ENCODE measurements at places on chromosomes 2 and 18.

DNA sequence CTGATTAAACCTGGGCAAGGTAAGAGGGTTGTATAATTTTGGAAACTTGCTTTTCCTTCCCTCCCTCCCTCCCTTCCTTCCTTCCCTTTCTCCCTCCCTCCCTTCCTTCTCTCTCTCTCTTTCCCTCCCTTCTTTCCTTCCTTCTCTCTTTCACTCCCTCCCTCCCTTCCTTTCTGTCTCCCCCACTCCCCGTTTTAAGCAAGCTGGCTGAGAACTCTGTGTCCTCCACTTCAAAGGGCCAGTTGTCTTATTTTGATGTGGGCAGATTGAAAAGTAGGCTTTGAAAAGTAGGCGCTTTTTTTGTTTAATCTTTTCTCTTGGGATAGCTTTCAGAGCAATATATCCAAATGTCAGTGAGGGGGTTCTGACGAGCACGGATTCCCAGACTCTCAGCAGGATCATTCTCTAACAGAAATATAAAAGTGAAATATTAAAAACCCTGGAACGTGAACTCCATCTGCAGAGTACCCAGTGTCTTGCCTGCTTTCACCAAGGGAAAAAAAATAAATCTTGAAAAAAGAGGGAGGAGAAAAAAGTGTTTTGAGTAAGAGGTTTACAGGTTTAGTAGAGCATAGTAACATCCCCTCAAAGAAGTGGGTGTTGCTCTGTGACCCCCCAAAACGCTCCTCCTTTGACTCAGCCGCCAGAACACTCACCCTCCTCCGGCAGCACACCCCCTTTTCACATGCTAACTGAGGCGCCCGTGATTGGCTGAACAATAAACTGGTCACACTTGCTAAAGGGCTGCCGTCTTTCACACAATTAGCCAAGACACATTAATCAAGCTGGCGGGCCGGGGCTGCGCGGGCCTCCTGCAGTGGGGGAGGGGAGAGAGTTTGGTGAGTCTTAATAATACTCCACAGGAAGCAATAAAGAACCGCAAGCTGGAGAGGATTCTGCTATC is 52.2 kb downstream of the CDK15 start:
- no peak for DNase-seq

DNA sequence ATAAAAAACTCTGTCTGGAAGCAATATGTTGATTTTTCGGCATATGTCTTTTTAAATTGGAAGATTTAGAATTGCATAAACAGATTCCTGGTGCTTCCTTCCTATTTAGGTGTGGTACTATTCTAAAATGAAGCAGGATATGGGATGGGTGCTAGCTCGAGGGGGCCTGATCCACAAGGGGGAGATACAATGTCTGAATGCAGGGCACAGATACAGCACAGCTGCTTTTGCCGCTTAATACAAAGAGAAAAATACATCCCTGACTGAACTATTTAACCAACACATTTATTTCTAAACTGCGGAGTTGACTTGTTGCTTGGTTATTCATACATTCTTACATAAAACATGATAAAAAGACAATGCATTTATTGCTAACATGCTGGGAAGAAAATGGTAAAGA is 169.1 kb downstream of the TMEFF2 start:
- no peak for DNase-seq

DNA sequence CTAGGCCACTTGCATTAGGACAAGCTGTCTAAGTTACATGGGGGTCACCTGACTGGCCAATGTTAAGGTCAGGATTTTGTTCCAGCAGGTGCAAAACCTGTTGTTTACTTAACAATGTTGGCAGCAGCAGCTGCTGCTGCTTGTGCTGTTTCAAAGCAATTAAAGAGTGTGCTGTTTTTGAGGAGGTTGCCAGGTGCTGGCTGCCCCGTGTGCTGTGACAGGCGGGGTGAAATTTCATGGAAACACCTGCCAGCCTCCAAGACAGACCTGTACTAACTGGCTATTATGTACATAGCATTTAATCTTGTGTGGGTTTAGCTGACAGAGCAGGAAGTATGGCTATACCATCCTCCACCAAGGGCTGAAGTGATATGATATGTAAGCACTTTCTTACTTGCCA is 224.9 kb downstream of the ASXL3 start:
- no peak for DNase-seq

GRCh38 chr2:28322456-28322855 is 70.2 kb upstream of the FOSL2 start:
- no peak for DNase-seq

GRCh38 chr2:225558399-225559071 is 159.0 kb downstream of the NYAP2 start:
- no peak for DNase-seq

GRCh38 chr2:165905269-165905668 is 48.3 kb downstream of the TTC21B start:
- DNase-seq, result no peak

DNA sequence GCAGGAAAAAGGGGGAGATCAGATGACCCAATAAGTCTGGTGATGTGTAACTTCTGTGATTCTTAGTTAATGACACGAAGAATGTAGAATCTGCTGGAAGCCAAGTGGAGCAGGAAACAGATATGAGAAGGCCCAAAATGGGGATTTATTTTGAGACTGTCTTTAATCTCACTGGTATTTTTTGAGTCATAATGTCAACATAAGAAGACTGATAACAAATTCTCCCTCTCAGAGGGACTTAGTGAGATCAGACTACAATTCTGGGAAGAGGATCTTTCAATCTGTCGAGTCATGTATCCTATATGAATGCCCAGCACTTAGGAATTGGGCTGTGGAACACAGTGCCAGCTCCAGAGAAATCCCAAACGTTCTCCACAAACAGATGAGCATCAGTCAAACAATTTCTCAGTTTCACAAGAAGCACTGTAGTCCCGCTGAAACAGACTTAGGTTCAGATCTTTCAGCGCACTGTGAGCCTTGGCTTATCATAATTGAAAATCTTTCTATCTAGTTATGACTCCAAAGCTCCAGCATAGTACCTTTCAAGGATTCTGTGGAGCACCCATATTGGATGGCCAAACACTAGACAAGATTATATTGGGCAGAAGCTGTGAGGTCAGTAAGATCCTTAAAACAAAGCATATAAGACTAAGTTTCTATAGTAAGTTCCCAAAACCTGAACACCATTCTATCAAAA is 738.2 kb downstream of the LRP1B start:
- peak; percentile 83 for DNase-seq

- DNase-seq, result no peak
Measured at GRCh38 chr2:206846981-206847834, 81.8 kb downstream of the FASTKD2 start.

DNA sequence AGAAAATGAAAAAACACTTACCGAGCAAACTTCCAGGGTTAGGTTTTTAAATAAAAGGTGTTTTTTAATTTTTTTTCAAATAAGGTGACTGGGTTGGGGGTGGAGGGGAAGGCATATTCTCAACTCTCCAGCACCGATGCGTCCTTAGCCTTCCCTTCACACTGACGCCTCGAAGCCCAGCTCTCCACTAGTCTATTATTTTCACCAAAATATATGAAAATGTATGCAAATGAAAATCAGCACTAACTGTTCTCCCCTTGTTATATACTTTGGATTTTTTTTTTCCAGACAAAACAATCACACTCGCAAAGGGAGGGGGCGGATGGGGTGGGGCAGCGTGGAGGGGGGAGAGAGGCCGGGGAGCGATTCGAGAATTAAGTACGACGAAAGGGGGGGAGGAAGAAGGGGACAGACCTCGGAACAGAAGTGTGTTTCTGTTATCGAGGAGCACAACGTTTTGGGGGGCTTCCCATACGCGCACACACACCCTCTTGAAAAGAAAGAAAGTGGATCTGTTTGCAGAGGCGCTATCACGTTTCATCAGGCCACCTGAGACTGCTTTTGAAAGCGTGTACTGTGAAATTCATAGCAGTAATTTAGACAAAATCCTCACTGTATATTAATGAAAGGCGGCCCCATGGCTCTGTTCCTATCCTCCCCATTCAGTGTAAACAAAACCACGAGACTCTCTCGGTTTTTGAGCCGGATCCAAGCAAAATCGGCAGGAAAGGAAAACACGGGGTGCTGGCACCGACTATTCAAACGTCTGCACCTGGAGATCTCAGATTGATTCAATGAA is 2.4 kb upstream of the POU3F3 start:
- DNase-seq, result no peak

DNA sequence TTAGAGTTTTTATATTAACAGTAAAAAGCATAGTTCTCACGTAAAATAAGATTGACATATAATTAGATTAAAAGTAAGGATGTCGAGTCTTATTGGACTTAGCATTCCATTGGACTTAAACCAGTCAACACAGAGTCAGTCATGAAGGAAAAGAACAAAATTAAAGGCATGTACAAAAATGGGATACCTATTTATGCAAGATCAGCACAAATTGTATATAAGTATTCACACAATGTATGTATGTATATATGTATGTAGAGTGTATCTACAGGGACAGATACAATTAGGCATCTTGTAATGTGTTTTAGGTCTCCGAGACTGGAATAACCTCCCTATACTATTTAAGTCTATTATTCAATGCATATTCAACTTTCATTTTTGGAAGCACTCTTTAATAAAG is 419.1 kb downstream of the PARD3B start:
- DNase-seq, result no peak

DNA sequence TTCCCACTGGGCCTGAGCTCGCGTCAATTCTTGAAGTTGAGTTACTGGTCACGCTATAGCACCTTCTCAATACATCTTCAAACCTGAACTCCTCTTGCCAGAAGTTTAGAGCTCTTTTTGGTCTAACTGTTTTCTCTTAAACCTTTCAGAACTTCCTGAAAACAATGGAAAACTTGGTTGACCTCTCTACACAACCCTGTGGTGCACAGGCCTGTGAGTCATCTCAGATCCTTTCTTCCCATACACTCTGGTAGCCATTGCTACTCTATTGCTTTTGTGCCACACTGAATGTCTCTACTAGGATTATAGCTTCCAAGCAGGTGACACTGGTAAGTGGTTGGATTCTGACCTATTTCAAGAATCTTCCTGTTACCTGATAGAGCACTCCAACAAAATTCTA is 321.5 kb upstream of the FSIP2 start:
- DNase-seq, result peak; percentile 11

GRCh38 chr2:129325151-129325550 is 654.3 kb upstream of the RAB6C start:
- no peak for DNase-seq

DNA sequence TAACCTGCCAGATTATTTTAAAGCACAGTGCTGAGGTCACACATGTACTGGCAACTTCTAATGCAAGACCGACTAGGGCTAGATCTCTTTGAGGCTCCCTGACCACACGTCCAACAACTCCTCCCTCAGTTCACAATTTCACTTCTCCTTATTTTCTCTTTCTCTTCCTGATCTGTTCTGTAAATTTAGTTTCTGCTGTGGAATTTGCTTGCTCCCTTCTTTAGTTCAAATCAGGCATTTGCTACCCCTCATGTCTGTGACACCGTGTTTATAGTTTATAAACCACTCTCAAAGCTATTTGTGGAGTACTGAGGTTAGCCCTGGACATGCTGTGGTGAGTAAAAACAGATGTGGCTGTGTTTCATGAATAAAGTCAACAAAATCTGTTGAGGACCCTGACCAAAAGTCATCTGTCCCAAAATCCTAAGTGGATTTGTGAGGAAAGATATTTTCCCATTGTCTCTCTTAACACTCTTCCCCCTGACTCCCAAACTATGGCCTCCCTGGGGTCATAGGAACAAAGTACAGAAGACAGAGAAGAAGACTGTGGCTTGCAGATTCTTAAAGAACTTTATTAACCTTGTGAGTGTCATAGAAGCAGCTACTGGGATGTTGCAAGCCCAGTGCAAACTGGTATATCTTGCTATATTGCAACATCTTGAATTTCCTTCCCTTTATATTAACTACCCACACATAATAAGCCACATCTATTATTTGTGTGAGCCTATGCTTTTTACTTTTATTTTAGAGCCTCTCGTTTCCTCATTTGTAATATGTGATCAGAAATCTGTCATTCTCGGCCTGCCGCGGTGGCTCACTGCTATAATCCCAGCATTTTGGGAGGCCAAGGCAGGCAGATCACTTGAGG is 3.5 kb upstream of the NAGK start:
- no peak for DNase-seq

DNA sequence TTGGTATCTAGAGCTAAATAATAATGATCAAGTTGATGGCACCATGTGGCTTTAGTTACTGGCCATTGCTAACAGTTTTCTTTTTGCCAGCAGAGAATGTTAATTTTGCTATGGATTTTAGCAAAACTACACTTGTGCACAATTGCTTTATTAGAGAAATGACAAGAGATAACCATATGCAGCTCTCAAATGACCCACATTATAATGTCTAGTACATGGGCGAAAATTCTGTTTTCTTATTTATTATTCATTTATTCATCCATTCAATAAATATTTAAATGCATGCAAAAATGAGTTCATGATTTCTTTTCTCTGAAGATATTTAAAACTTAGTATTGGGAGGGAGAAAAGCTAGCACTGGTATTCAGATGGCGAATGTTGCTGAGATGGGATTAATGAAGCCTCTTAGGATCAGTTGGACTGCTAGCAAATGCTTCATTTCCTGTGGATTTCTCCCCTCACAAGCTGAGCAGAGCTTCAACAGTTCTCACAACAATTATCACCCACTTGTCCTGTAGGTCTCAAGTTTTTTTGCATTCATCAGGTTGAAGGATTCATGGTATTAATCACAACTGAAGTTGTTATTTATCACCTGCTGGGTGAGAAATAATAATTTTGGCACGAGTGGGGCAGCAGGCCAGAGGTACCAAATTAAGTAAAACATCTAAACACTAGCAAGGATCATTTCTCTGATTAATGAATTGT is 95.2 kb downstream of the MTX2 start:
- no peak for DNase-seq
